ENCODE measurements at places on chromosomes 12 and 14.

- no peak for DNase-seq
Measured at GRCh38 chr14:89775946-89776345, 178.6 kb downstream of the EFCAB11 start.

- peak; percentile 54 for DNase-seq
Measured at GRCh38 chr14:58535044-58535443, 102.7 kb upstream of the DACT1 start.

DNA sequence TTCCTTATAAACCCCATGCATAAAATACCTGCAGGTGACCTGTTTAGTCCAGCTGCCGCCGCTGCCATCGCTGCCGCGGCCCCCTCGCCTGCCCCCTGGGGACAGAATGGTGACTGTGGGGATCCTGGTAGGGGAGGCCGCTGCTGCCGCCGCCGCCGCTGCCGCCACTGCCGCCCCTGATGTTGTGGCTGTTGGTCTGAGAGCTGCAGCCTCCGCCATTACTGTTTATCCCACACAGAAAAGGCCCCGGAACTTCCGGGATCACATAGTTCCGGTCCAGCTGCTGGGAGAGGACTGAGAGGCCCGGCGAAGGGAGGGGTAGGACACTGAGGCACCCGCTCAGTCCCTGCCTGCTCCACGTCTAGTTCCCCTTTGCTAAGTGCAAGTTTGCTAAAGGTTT lies 244.9 kb downstream of the C12orf50 start:
- no peak for DNase-seq

- peak; percentile 6 for DNase-seq
Measured at GRCh38 chr14:99320105-99320572, 48.1 kb upstream of the BCL11B start.

DNA sequence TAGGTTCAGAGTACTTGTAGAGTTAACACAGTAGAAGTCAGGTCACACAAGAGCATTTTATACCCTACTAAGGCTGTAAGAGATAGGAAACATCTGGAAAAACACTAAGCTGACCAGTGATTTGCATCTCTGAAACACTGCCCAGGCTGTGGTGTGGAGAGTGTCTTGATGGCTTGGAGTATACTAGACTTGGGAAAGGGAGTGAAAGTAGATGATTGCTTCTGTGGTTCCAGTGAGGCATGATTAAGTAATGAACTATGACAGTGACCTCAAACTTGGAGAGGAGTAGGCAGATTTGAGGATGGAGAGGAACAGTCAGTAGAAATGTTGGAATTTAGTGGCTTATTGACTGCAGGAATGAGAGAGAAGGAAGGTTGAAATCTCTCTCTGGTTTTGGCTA lies 201.2 kb downstream of the FLRT2 start:
- peak; percentile 73 for DNase-seq

GRCh38 chr12:56221232-56221756 lies 428 bp downstream of the RNF41 start:
- peak; percentile 94 for DNase-seq

GRCh38 chr14:63992858-63993257 lies 140.1 kb downstream of the SYNE2 start:
- DNase-seq, result no peak

DNA sequence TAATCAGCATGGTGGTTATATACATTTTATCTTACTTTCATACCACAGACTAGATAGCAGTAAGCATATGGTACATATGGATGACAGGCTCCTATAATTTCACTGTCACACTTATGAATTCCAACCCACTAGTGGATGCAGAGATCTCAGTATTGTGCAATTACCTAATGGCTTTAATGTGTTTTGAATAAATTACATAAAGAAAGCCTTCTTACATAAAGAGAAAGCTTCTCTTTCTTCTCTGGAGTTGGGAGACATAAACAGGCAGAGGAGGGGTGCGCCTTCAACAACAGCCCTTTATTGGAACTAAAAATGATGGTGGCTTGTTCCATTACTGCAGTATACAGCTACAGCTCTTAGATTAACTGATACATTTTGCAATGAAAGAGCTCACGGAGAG lies 52.6 kb downstream of the SAV1 start:
- DNase-seq, result no peak

DNA sequence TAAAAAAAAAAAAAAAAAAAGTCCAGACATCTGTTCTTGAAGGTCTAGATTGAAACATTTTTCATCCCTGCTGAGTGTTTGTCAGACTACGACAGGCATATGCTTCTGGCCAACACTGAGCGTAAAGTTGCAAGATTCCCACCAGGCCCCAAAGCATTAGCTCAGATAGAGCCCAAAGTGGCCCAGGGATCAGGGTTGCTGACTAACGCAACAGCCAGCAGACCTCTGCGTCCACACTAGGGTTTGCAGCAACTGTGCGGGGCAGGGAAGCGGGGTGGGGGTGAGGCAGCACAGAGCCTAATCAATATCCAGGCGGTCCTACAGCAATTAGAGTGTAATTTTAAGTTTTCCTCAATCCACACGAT lies 55.7 kb downstream of the SSH1 start:
- peak; percentile 75 for DNase-seq

GRCh38 chr14:105195522-105196264 lies 14.6 kb upstream of the NUDT14 start:
- DNase-seq, result no peak

DNA sequence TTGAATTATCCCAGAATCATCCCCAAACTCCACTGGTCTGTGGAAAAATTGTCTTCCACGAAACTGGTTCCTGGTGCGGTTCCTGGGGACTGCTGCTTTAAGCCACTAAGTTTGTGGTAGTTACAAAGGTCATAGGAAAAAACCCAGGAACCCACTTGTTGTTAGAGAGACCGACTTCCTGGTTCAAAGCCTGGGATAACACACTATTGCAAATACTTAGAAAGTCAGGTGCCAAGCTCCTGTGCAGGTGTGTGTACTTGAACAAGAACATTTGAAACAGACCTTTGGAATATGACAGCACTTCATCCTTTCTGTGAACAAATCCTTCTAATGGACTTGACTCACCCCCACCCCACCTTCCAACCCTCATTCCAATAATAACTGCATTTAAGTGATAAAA lies 519.6 kb downstream of the GLT1D1 start:
- DNase-seq, result no peak

All from fibroblast of the aortic adventitia (primary cell).